Esophagus squamous epithelium (tissue), 5 donors: ENCODE measurements at places on chromosomes 4 and X. TPM values are rescaled to one million over a fixed set of nuclear protein-coding genes. Genes with fewer than 3 reads are reported as not detected.

DNA sequence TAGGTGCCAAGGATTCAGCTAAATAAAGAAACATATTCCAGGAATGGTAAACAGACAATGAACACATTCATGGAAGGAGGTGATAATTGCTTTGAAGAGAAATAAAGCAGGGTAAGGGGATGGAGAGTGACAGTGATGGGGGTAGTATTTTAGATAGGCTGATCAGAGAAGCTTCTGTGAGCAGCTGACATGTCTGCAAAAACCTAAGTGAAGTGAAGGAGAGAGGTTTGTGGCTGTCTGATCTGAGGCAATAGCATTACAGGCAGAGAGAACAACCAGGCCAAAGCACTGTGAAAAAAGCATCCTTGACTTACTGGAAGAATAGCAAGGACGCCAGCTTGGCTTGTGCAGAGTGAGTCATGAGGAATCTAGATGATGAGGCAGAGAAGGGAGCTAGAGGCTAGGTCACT is 271.9 kb upstream of the GATB start:
- no peaks in the 10 kb centered on the region for H3K27me3 ChIP-seq
- no peak overlapping the region for H3K4me3 ChIP-seq
- no peaks in the 10 kb centered on the region for H3K4me1 ChIP-seq
- no peaks in the 10 kb centered on the region for H3K36me3 ChIP-seq
- DNase-seq: no peak

- no peak overlapping the region for H3K27ac ChIP-seq
- no peaks in the 10 kb centered on the region for H3K36me3 ChIP-seq
- DNase-seq: no peak
- H3K4me1 ChIP-seq: no peaks in the 10 kb centered on the region
- H3K27me3 ChIP-seq: no peaks in the 10 kb centered on the region
- no peak overlapping the region for H3K4me3 ChIP-seq
Observed at GRCh38 chr4:138451276-138451663, 209.1 kb upstream of the SLC7A11 start.

- no peaks in the 10 kb centered on the region for H3K36me3 ChIP-seq
- no peak overlapping the region for H3K4me3 ChIP-seq
- no peak for DNase-seq
- no peaks in the 10 kb centered on the region for H3K4me1 ChIP-seq
Observed at GRCh38 chr4:7805533-7806337, 133.9 kb downstream of the AFAP1 start.

GRCh38 chr4:15649914-15650545 is 5.1 kb downstream of the FBXL5 start:
- peaks cover 23% of the 10 kb centered on the region for H3K4me1 ChIP-seq
- H3K4me3 ChIP-seq: no peak overlapping the region
- H3K27ac ChIP-seq: peak overlapping the region; percentile 42
- H3K36me3 ChIP-seq: no peaks in the 10 kb centered on the region

DNA sequence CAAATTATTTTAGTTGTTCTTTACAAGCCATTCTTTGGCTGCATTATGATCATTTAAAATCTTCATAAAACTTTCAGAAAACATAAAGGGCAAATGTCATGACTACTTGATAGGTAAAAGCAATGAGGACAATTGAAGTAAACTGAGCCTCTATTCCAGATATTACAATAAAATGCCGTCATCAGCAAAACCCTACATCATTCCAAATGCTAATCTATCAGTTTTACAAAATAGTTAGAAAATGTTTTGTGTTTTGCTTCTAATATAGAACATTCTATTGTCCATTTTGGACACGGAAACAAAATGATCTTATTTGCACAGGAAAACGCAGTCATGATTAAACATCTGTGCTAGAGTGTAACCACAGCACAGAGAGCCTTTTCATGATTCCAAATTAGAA is 1330.6 kb upstream of the ADGRL3 start:
- DNase-seq: no peak
- H3K27me3 ChIP-seq: no peaks in the 10 kb centered on the region
- H3K4me3 ChIP-seq: no peak overlapping the region
- H3K36me3 ChIP-seq: no peaks in the 10 kb centered on the region
- H3K4me1 ChIP-seq: no peaks in the 10 kb centered on the region

DNA sequence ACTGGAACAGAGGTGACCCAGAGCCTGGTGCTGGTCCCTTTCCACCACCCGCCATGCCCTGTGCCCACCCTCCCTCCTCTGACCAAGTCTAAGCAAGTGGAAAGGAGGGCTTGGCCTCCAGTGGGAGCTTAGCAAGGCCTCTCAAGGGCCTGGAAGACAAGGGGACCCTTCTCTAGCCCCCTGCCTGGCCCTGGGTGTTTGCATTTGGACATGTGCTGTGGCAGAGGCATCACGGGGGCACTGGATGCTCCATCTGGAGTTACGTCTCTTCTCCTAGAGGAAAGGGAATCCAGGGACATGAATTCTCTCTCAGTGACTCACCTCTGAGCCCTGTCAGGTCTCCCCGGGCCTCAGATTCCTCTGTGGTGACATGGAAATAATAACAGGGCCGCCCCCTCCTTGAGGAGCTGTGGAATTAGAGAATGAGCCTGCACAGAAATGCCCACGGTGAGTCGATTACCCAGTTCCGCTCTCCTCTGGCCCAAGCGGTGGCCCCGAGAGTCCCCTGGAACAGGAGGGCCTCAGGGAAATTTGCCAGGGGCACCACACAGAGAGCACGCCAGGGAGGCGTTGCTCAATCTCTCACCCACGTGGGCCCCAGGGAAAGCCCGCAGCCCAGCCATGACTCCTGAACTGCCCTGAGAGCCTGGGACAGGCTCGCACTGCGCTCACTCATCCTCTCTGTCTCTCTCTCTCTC is 189.6 kb downstream of the BCOR start:
- no peak overlapping the region for H3K4me3 ChIP-seq
- DNase-seq: no peak
- no peaks in the 10 kb centered on the region for H3K36me3 ChIP-seq
- H3K27me3 ChIP-seq: no peaks in the 10 kb centered on the region

DNA sequence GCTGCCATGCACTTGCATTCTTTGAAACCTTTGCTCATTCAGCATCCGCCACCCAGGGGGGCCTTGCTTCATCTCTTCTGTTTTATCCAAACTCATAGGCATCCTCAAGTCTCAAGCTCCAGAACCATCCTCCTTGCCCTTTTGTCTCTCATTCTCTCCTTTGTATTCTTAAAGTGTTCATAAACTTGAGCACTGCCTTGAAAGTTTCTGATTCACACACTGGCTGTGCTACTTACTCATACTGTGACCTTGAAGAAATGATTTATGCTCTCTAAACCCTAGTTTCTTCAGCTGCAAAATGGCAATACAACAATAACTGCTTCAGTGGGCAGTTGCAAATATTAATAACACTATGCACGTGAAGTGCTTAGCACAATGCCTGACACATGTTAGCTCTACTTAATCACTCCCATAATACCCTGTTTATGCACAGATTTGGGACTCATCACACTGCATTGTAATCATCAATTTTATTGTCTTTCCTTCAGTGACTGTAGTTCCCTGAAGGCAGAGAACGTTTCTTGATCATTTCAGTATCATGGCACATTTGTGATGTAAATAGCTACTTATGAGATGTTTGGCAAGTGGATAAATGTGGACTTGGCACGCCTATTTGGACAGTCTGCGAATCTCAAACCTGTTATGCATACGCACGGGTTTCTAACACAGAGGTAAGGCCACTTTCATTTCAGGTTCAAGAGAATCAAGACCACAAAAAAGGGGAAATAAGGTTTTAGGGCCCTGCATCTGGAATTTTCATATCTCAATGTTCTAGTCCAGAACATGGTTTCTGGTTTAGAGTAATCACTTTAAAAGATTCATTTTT is 291.0 kb downstream of the LDB2 start:
- H3K4me3 ChIP-seq: no peak overlapping the region
- DNase-seq: no peak
- H3K27ac ChIP-seq: no peak overlapping the region
- H3K36me3 ChIP-seq: no peaks in the 10 kb centered on the region
- no peaks in the 10 kb centered on the region for H3K27me3 ChIP-seq

GRCh38 chrX:323721-324628 is 5.4 kb upstream of the GTPBP6 start:
- peaks cover 28% of the 10 kb centered on the region for H3K4me1 ChIP-seq
- H3K27me3 ChIP-seq: no peaks in the 10 kb centered on the region
- no peak for DNase-seq
- H3K27ac ChIP-seq: no peak overlapping the region
- H3K4me3 ChIP-seq: no peak overlapping the region
- H3K36me3 ChIP-seq: no peaks in the 10 kb centered on the region

DNA sequence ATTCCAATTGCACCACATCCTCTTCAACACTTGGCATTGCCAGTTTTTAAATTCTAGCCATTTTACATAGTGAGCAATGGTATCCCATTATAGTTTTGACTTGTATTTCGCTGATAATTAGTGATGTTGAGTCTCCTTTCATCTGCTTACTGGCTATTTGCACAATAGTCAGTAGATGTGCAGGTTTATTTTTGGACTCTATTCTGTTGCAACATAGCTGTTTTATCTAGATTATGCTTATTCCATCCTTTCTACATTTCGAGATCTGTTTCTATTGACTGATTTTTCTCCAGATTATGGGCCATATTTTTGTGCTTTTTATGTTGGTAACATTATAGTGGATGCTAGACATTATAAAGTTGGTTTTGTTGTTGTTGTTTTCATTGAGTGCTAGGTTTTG is 106.1 kb downstream of the WWC2 start:
- peaks cover 4% of the 10 kb centered on the region for H3K4me1 ChIP-seq
- peaks cover 18% of the 10 kb centered on the region for H3K36me3 ChIP-seq
- H3K27ac ChIP-seq: no peak overlapping the region
- H3K27me3 ChIP-seq: no peaks in the 10 kb centered on the region
- DNase-seq: no peak

- H3K4me1 ChIP-seq: no peaks in the 10 kb centered on the region
- H3K36me3 ChIP-seq: no peaks in the 10 kb centered on the region
- H3K27me3 ChIP-seq: no peaks in the 10 kb centered on the region
- no peak for DNase-seq
Observed at GRCh38 chr4:82698412-82698811, 100.2 kb downstream of the SCD5 start.

DNA sequence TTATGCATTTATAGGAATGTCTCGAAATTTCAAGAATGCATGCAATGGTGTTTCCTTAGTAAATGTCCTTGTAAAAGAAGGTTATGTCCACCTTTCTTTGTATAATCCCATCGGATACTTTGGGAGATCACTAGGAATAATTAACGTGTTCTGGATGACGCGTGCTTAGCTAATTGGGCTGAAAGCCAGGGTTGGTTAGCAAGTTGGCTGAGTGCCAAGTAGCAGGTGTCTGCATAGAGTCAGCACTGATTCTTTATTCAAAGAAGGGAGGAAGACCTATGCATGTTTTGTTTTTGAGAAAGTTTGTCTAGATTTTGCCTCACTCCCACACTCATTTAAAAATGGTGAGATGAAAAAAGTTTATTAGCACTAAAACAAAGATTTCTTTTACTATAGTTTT is 144.6 kb downstream of the SOX3 start:
- H3K4me3 ChIP-seq: no peak overlapping the region
- H3K27me3 ChIP-seq: no peaks in the 10 kb centered on the region
- H3K36me3 ChIP-seq: no peaks in the 10 kb centered on the region
- no peaks in the 10 kb centered on the region for H3K4me1 ChIP-seq

SERTM2 gene
- total RNA-seq: not detected

TCEAL2 gene
- total RNA-seq: 0.57 TPM

RIPPLY1 gene
- total RNA-seq: not detected

ZNF185 gene
- total RNA-seq: 470 TPM

GAGE2A gene
- total RNA-seq: not detected

NIPAL1 gene
- 32.6 TPM for total RNA-seq

HELT gene
- total RNA-seq: not detected
